ENCODE measurements at places on chromosomes 1 and 21. TPM values are rescaled to one million over a fixed set of nuclear protein-coding genes. Genes with fewer than 3 reads are reported as not detected.

- DNase-seq = peak; percentile 31
Measured at GRCh38 chr1:115839029-115839678, 1.8 kb downstream of the NHLH2 start.

DNA sequence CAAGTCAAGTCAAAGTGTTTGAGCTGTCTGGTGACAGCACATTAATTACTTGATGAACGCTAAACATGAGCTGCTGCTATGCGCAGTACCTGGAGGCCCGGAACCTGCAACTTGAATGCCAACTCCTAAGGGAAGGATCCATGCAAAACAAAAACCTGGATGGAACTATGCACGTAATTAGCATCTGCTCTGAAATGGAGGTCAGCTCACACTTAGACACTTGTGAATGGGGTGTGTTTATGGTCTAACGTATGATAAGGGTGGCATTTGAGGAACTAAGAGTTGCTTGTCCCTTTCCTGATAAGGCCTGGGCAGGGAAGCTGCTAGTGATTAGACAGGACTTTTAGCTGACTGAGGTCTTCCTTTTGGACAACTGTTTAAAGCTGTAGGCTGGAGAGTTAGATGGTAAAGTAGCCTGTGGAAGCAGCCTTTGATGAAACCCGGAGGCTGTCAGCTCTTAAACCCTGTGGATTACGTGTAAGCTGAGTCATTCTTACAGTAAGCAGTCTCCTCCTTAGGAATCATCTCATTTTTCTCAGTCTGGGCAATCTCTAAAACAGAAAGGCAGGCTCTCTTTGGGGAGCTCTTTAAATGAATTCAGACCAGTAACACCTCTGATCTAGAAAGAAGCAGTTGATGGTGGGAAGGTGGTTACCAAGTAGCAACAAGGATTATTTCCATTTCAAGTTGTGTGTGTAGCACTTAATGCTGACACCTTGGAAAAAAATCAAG, 6.8 kb downstream of the TENT5C start:
- no peak for DNase-seq

DNA sequence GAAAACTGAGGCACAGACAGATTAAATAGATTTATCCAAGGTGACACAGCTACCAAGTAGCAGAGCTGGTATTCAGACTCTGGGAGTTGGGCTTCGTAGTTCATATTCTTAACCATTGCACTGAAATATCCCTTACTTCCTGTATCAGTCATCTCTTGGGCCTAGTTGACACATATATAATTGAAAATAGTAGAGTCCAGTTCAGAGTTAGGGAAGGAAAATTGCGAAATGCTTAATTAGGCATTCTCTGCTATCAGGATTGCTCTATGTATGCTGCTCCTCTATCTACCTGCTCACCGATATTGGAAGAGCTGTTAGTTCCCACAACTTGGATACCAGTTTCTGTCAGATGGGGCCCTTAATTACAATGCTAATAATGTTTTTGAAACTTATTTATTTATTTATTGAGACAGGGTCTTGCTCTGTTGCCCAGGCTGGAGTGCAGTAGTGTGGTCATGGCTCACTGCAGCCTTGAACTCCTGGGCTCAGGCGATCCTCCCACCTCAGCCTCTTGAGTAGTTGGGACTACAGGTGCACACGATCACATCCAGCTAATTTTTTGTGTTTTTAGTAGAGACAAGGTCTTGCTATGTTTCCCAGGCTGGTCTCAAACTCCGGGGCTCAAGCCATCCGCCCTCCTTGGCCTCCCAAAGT, 8.2 kb downstream of the RCOR3 start:
- no peak for DNase-seq

GRCh38 chr1:231778009-231778719, 151.6 kb downstream of the DISC1 start:
- peak; percentile 58 for DNase-seq

Gene CNR2
- 0.01 TPM for polyA plus RNA-seq

GRCh38 chr1:38128511-38128910, 81.9 kb upstream of the POU3F1 start:
- no peak for DNase-seq

DNA sequence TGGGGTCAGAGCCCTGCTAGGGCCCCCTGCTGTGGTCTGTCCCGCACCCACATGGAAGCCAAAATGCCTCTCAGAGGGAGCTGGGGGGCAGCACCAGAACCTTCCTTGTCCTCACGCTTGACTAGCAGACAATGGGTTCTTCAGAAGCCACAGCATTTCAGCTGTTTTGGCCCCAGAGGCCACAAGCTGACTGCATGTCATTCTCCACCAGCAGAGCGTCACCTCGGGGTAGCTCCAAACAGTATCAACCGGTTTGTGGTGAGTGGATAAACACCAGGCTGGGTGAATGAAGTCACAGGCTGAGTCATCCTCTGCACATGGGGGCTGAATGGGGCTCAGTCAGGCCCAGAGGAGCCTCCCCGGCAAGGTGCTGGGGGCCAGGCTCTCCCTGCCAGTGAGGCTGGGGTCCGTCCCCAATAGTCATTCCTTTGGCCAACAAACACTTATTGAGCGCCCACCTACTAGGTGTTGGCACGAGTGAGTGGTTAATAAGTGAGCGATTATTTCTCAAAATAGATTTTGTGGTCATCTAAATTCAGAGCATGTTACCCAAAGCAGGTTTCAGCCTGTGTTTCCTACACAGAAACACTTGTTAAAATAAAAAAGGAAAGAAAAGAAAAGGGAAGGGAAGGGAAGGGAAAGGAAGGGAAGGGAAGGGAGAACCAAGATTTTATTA, 9.1 kb downstream of the OLIG1 start:
- DNase-seq = no peak

DNA sequence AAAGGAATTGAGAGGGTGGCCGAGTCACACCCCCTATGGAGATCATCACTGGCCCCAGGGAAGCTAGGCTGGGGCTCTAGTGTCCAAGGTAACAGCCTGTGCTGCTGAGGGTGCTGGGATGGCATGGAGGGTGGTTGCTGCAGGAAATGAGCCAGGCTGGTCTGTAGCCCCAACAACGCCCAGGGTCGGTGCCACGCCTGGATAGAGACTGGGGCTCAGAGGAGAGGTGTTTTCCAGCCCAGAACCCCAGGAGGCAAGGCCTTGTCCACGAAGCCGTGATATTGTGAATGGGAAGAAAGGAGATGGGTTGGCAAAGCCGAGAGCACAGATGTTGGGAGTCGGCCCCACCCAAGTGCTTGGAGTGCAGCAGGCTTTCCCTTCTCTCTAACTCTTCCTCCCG, 68.9 kb upstream of the ACTRT2 start:
- no peak for DNase-seq

DNA sequence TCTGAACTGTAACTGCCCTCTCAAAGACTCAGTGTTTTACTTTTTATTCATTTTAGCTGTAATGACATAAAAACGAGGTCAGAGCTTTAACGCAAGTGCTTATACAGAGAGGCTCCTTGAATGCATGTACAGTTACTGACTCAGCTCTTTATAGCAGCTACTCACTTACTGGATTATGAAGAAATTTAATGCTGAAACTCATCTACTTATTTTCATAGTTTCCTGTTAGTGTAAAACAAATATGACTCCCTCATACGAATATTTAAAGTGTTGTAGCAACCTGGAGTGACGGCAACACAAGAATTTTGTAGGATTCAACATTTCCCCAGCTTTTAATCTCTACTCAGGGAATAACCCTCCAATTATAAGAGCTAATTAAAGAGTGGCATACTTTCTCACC, 32.7 kb downstream of the ADSS2 start:
- DNase-seq = no peak

DNA sequence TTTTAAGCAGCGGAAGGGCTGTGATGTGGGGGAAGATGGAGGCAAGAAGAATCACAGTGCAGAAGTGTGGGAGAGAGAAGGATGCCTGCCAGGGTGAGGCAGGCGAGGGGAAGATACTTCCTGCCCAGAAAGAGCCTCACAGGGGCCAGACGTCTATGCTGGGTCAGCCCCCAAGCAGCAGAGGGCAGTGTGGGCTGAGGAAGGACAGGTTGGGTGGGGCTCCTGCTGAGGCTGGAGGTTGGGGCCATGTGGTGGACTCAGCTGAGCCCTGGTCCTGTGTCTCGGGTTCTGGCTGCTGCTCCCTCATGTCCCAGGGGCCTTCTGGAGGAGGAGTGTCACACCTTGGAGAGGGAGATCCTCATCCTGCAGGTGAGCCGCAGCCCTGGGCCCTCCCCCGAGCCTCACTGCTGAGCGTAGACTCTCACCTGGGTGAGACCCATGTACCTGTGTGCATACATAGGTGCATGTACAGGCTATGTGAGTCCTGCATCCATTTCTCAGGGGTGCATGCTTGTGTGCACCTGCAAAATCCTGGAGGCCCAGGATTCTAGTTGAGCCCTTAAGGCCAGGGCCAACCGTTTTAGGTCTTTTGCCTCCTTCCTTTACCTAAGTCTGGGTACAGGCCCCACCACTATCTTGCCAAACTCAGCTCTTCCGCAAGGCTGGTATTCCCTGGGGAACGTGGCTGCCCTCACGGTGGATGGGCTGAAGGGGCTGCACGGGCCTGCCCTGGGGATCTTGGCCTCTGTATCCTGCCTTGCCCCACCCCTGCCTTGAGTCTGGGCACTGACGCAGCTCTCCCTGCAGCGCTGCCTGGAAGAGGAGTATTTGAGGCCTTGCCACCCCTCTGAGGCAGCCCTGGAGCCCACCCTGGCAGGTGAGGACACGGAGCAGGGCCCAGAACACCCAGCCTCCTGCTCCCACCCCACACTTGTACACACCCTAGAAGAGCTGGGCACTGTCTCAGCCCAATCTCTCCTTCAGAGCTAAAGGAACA, 3.7 kb downstream of the CCDC24 start:
- DNase-seq = no peak

DNA sequence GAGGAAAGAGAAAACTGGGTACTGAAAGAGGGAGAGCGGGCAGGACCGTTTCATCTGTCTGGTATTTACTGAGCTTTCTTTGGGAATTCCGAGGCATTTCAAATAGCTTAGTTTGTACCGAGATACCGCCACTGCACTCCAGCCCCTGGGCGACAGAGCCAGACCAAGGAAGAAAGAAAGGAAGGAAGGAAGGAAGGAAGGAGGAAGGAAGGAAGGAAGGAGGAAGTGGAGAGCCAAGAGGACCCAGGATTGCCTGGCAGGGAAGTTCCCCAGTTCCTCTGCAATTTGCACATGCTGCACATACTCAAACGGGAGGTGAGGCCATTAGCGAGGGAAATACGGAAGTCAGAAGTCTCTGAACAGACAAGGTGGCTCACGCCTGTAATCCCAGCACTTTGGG, 961 bp upstream of the FUCA1 start:
- DNase-seq = no peak

GRCh38 chr1:15756143-15757015, 2.2 kb upstream of the FBLIM1 start:
- DNase-seq = no peak

DNA sequence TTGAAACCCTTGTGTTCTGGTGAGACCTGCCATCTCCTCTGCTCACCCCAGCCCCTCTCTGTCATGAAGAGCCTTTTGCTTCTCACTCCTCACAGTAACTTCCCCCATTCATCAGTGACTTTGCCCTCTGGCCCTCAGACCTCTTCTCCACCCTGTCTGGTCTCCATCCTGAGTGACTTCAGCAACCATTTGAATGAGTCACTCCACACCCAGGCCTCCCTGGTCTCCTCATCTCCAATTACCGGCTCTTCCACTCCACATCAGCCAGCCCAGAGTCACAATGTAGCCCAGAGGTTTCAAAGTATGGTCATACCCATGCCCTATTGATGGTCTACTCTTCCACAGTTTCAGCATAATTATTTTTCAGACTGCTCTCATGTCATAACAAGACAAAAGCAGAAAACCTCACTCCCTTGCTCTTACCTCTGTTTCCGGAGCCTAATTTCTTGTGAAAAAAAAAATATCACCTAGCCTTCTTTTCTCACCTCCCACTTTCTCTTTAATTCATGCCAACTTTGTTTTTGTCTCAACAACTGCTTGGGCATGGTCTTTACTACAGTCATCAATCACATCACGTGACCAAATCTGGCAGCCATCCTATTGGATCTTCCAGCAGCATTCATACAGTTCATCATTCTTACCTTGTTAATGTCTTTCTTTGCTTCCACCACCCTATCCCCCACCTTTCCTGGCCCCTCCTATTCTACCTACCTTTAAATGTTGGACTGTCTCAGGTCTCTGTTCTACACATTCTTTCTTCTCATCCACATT, 35.6 kb upstream of the NEK7 start:
- DNase-seq = no peak

DNA sequence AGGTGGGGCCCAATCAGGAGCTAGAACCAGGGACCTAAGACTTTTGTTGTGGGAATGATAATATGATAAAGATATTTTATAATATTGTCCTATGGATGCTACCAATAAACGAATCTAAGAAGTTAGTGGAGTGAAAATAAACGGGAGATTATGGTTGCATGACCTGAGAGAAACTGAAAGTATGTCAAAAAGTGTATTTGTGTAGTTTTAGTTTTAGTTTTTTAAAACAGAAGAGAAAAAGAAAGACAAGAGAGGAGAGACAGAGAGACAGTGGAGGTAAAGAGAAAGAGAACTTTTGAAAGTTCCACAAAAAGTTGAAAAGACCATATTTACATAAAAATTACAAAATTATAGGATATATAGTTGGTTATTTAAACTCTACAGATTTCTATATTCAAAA, 64.1 kb upstream of the TMPRSS15 start:
- no peak for DNase-seq

Gene FOXD2
- polyA plus RNA-seq = 0.04 TPM

- peak; percentile 89 for DNase-seq
Measured at GRCh38 chr1:151314137-151314875, 12.9 kb downstream of the PI4KB start.

Gene PYCR2
- polyA plus RNA-seq = 41.4 TPM

GRCh38 chr1:39394598-39394997, 96.8 kb upstream of the BMP8A start:
- DNase-seq = no peak

DNA sequence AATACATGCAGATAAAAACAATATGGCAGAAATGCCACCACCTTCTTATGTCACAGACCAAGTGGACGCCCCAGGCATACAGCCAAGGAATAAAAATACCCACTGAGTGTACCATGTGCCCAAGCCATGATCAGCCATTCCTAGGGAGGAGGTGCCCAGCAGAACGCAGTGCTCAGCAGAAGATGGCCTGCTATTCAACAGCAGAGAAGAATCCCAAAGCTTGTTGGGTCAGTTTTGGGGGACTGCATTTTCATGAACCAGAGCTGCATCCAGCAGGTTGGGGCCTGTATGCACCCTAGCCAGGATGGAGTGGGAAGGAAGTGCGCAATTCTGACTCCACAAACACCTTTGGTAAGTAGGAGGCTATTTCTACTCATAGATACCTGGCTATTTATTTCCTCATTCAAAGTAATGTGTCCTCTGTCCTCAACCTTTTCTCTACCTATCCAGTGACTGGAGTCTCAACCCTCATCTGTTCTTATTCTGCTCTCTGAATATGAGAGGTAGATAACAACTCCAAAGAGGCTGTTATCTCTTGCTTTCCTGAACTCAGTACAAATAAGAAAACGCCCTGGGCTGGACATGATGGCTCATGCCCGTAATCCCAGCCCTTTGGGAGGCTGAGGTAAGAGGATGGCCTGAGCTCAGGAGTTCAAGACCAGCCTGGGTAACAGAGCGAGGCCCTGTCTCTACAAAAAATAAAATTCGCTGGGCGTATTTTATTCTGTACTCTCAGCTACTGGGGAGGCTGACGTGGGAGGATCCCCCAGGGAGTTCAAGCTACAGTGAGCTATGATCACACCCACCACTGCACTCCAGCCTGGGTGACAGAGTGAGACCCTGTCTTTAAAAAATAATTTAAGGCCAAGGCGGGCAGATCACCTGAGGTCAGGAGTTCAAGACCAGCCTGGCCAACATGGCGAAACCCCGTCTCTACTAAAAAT, 2.5 kb upstream of the PLEKHM2 start:
- peak; percentile 60 for DNase-seq

Measured in psoas muscle (tissue), 8 donors.